Bronchial epithelial cell (primary cell): ENCODE measurements at places on chromosomes 1 and 21. TPM values are rescaled to one million over a fixed set of nuclear protein-coding genes. Genes with fewer than 3 reads are reported as not detected.

DNA sequence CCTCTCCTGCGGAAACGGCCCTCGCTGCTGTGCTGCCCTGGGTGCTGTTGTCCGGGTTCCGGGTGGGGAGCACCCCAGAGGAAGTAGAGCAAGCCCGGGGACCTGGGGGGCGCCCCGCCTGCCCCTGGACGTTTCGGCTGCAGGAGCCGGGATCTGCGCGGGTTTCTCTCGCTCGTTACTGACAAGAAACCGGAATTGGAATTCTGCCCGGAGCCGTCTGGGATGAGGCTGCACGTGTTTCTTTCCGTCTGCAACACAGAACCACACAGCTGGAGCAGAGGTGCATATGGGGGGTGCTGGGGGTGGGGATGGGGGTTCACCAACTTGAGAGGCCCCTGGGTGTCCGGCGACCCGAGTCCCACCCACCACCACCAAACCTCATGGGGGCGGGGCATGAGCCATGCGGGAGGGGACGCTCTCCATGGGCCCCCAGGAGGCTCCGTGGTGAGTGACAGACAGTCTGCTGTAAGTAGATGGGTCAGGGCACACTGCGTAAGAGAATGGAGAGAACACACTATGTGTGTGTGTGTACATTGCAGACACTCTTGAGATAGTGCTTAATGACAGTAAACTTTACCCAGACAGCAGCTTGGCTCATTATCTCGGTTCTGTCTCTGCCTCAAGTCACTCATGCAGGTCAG, 261.4 kb upstream of the C1orf174 start:
- no peak for DNase-seq

DNA sequence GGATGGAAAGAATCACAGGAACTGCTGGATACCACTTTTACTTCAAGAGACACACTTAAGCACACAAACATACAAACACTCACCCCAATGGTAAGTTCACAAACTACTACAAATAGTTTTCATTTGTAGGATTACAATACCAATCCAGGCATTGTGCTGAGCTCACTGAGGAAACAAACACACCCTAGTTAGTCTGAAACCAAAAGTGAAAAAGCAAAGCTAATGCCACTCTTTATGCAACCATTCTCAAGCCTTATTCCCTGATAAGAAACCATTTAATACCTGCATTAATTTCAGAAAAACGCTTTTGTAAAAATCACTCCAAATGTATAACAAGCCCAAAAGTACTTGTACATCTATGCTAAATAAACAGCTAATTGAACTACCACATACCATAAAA, 38.3 kb downstream of the RNF115 start:
- peak; percentile 64 for DNase-seq

DNA sequence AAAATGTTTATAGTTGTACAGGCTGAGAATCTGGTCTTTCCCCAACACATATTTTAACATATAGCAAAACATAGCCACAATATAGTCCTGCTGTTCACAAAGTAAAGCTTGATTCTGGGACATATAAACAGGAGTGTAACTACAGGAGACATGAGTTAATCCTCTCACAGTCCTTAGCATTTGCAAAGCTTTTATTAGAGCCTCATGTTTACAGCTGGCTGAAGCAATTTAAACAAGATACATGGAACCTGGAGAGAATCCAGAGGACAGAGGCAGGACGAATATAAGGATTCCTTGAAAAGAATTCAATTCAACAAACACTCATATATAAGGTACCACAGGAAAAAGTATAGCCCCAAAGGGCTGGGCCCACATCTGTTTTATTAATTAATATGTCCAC, 163.4 kb downstream of the ADGRL4 start:
- DNase-seq = no peak

DNA sequence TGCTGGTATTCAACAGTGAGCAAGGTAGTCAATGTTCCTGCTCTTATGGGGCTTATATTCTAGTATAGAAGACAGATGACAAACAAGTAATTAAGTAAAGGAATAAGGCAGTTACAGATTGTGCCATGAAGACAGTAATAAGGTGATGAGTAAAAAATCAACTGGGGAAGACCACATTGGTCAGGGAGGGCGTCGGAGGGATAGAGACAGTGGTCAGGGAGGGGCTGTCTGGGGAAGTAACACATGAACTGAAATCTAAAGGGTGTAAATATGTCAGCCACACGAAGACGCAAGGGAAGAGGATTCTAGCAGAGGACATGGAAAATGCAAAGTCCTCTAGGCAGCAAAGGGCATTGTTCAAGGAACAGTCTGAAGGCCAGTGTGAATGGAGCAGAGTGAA, 10.1 kb downstream of the IL12RB2 start:
- no peak for DNase-seq

GRCh38 chr1:7859406-7859805, 6.5 kb upstream of the UTS2 start:
- DNase-seq = no peak

USH2A gene
- under 0.01 TPM in 1 of 2 replicates, not detected in the other for total RNA-seq

DNA sequence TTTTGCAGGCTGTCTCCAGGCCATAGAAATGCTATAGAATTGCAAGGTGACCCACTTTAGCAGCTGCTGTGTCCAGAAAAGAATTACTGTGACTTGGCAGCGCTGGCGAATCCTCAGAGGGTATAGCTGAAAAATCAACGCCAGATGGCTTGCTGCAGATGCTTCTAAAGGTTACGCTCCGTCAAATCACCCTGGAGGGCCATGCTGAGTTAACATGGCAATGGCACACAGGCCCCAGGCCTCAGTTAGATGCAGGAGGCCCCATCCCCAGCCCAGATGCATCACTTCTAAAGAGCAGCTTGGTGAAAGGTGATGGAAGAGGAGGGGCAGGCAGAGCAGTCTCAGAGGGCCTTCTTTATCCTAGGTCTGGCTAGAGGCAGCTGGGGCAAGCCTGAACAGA, 18.0 kb downstream of the KIAA1614 start:
- DNase-seq = no peak

SLC1A7 gene
- not detected in 2 replicates for total RNA-seq

DNA sequence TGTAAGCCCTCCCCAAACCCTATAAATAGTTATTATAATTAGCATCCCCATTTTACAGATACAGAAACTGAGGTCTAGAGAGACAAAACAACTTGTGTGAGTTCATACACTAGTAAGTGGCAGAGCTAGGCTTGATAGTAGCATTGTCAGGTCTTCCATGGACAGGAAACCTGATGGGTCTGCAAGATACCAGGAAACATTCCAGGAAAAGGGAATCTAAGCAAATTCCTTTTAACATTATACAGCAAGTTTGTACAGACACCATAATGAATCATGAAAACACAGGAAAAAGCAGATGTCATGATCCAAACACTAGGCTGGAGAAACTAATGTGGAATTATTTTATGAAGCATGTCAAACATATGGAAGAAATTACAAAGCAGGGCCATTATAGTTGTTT, 89.1 kb upstream of the KCNK2 start:
- peak; percentile 63 for DNase-seq

DNA sequence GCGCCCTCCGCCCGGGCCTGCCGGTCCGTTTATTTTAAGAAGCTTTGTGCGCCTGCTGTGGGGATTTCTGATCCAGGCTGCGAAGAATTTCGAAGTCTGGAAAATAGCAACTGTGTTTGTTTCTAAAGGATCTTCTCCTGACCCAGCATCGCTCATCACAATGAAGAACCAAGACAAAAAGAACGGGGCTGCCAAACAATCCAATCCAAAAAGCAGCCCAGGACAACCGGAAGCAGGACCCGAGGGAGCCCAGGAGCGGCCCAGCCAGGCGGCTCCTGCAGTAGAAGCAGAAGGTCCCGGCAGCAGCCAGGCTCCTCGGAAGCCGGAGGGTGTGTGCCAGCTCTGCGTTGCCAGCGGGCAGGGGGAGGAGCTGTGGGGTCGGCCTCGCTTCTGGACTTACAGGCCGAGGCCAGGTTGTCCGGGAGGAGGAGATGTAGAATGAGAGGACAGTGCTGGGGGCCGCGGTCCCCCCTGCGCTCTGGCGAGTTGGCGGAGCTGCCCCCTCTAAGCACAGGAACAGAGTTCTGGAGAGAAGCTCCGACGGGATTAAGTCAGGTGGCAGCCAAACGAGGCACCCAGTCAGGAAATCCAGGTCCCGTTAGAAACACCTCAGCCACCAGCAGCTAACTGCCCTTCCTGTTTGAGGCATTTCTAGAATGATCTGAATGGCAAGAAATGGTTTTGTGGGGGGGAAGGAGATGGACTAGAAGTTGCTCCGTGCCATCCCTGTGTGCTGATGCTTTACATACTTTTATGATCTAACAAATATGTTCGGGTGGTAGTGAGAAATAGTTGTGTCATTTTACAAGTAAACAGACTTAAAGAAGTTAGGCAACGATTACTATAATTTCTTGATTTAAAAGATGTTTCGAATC, 948 bp downstream of the TXLNA start:
- DNase-seq = peak; percentile 23

DNA sequence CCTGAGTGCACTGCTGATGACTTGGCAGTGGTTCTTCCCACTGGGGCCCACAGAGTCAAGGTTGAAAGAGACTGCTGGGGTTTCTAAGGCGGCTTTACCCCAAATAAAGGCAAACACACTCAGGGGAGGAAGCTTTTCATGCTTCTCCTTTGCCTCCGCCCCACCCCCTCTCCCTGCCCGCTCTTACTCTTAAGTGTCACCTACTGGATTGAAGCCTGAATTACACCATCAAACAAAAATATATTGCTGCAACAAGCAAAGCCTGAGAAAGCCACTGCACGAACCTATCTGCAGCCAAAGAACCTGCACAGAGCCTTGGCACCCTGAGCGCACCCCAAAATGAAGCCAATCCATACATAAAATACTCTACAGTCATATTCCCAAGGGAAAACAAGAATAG, 63.1 kb downstream of the PTGFR start:
- peak; percentile 7 for DNase-seq

DNA sequence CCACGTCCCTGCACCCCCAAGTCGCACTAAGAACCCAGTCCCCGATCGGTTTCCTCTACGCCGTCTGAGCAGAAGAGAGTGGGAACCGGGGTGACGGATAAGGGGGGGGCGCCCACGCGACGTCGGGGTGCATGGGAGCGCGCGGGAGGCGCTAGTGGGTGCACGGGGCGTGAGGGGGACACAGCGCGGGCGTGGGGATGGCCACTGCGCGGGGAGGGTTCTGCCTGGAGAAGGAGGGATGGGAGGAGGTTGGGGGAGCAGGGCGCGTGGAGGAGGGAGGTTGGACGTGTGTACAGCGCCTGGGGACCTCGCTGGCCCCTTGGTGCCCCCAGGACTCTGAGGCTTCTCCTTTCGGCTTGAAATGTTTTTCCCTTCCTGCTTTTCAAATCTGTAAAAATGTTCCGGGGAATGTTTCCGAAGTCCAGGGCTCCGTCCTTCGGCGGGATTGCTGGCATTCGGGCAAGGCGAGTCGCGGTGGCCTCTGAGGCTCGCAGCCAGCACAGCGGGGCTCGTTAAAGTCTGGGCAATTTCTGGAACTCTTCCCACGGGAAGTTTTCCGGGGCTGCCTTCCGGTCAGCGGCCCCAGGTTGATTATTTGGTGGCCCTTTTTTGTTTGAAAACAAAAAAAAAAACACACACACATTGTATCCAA, 13.1 kb downstream of the RNF220 start:
- no peak for DNase-seq

- no peak for DNase-seq
Measured at GRCh38 chr1:238360474-238360873, 469.8 kb upstream of the ZP4 start.

C1orf185 gene
- not detected in 2 replicates for total RNA-seq

MPZ gene
- under 0.01 and 0.13 TPM in 2 replicates for total RNA-seq

DNA sequence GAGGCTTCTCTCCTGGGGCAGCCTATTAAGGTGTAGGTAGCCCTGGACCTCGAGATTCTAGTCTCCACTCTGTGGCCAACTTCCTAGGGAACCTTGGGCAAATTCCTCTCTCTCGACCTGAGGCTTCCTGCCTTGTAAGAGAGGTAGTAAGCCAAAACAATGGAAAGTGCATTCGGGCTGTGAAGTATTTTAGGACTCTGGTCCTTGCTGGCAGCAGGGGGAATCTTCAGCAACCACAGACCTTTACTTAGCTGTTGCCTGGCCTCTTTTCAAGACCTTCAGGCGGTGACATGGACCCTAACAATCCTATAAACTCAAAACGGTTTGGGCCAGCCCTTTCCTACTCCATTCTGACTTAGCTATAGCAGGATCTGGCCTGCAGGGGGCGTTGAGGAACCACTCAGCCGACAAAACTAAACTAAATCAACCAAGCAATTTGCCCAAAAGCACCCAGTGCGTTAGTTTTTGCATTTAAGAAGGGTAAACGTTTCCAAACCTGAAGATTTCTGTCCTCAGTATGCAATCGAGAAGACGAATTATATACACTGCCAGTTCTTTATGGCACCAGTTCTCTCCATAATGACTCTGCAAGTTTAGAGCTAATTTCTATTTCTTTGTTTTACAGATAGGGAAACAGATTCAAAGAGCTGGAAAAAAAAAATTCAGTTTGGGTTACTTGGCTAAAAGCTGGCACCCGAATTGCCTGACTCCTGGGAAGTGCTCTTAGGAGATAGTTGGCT, 10.9 kb upstream of the SESN2 start:
- peak; percentile 68 for DNase-seq

TNFRSF8 gene
- not detected in 2 replicates for total RNA-seq

GRCh38 chr1:116375887-116376728, 3.1 kb downstream of the ATP1A1 start:
- DNase-seq = peak; percentile 98

- DNase-seq = peak; percentile 64
Measured at GRCh38 chr1:107454791-107455190, 314.0 kb downstream of the NTNG1 start.

CYP4A11 gene
- not detected in 2 replicates for total RNA-seq

GRCh38 chr1:209154912-209155311, 428.6 kb upstream of the CAMK1G start:
- DNase-seq = no peak

PSEN2 gene
- 20.3 and 20.6 TPM in 2 replicates for total RNA-seq

GRCh38 chr1:31607360-31607759, 10.1 kb upstream of the HCRTR1 start:
- no peak for DNase-seq

DNA sequence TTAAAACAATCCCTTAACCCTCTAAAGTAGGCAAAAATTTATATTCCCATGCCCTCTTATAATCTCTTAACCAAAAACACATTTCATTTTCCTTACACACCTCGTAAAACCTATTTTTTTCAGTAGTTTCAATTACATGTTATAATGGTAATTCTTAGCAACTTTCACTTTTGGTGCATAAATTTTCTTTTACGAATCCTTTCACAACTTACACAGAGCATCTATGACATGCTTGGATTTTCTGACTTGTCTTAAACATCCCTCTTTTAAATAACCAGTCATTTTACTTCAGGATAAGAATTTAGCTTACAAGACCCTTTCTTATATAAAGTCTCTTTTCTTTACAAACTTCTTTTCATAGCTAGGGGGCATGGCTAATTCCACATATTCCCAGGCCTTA, 8.9 kb upstream of the MRPL55 start:
- no peak for DNase-seq
